EL (cell line): ENCODE measurements at places on chromosomes 6 and 20.

DNA sequence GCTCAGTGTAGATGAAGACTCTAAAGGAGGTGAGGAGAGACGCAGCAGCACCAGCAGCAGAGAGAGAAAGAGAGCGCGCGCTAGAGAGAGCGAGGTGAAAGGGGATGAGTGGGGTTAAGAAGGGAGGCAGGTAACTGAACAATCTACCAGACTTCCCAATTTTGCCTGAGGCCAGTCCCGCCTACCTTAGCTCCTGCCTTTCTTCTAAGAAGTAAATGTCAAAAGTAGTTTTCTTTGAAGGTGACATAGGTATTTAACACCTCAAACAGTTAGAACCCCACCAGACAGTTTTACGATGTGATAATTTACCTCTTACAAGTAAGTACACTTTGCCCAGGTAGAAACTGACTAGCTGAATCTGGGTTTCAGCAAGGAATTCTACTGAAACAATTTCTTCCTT, 132.0 kb upstream of the EEF1E1 start:
- no peak for DNase-seq

- peak; percentile 52 for DNase-seq
These were observed 49.2 kb downstream of the GMDS start for GRCh38 chr6:2196079-2196679.

- peak; percentile 7 for DNase-seq
These were observed 283.2 kb downstream of the GMDS start for GRCh38 chr6:1962201-1962600.

- no peak for DNase-seq
These were observed 1.9 kb downstream of the SSTR4 start for GRCh38 chr20:23037017-23037481.

- peak; percentile 92 for DNase-seq
These were observed 599 bp downstream of the EPM2A start for GRCh38 chr6:145734486-145735355.

GRCh38 chr6:145360865-145361264, 374.5 kb downstream of the EPM2A start:
- no peak for DNase-seq

DNA sequence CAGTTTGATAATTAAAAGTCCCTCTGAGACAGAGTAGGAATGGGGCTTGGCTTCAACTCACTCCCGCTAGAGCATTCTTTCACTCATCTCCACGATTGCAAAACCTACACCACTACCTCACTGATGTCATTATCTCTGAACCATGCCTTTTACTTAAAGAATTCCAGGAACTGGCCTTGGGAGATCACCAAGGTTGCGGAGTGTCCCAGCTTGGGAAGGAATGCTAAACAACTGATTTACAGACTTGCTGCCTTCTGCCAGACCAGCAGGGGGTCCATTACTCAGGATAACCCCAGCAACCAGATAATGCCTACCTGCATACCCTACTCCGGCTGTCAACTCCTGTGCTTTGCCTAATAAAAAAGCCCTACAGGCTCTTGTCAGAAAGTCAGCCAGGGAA, 102.2 kb upstream of the RALGAPA2 start:
- DNase-seq, result peak; percentile 3

GRCh38 chr6:98380589-98380988, 453.8 kb upstream of the POU3F2 start:
- DNase-seq, result no peak

- no peak for DNase-seq
These were observed 477.7 kb downstream of the TFAP2A start for GRCh38 chr6:9937031-9937763.

DNA sequence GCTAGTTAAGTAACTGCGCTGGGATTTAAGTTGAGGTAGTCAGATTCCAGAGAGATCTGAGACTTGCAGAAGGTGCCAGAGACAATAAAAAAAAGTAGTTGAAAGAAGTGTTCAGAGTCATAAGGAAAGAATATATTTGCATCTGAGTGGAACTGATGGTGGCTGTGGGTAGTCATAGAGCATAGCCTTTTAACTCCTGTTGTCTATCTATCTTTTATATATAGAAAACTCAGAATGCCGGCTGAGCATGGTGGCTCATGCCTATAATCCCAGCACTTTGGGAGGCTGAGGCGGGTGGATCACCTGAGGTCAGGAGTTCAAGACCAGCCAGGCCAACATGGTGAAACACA, 62.0 kb downstream of the CARMIL1 start:
- DNase-seq, result no peak

DNA sequence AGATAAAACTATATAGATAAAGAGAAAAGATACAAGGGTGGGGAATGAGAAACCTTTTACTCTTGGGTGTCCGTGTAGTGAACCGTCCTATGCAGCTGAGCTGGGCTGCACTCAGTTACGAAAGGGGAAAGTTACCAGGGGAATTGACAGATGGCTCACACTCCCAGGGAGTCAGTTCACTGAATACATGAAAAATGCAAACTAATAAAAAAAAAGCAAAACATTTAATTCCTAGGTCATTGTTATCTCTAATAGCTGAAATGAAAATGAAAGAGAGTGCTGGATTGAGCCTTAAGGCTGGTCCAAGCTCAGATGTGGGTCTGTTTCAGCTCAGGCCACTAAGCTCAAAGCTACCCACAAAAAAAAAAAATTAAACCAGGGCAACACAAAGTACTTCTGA, 138.0 kb downstream of the THBS2 start:
- no peak for DNase-seq

GRCh38 chr6:43205849-43206248, 23.4 kb downstream of the DNPH1 start:
- no peak for DNase-seq

DNA sequence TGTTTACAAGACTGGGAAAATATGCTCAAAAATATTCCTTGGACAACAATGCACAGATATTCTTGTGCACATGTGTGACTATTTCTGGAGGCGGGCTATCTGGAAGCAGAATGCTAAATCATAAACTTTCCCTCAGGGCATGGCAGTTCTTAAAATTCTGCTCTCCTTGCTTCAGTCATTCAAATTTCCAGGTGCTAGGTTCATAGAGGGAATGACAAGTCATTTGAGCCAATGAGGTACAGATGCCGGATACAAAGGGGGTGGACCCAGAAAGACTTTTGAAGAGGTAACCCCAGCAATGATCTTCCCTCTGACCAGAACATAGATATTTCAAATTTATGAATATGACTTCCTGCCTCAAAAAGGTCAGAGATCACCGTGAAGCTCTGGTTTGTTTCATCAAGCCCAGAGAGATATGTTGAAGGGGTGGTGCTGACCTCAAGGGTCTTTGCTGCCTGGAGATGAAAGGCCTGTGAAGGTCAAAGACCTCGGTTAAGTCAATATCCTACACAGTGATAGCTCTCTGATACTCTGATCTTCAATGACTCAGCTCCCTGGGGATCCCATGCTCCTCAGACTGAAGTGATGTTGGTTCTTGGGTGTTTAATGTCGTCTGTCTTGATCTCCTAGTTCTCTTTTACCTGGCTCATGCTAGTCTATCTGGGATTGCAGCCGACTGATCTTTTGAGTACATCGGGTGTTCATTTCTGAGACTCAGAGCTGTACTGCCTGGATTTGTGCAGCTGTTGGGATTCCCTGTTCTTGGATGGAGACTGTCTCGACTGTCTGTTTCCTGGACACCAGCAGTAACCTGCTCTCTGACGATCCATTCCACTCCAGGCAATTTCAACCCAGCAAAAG, 47.5 kb upstream of the TSHZ2 start:
- DNase-seq, result no peak

GRCh38 chr6:139514819-139515218, 140.4 kb upstream of the CITED2 start:
- DNase-seq, result no peak

DNA sequence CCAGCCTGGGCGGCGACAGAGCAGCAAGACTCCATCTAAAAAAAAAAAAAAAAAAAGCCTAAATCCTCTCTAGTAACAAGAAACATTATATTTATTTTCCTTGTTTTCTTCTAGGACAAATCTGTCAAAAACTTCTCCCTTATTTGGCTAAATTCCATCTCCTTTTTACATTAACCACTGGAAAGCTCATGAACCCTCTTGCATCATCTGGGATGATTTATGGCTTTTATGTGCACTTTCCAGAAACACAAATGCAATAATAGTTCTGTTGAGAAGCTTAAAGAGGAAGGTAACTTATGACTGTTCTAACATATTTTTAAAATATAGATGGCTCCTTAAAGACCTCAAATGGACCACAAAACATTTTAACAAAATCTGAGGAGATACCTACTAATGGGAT, 526.1 kb upstream of the SPTLC3 start:
- no peak for DNase-seq

GRCh38 chr6:112266331-112266730, 12.0 kb upstream of the LAMA4 start:
- no peak for DNase-seq

DNA sequence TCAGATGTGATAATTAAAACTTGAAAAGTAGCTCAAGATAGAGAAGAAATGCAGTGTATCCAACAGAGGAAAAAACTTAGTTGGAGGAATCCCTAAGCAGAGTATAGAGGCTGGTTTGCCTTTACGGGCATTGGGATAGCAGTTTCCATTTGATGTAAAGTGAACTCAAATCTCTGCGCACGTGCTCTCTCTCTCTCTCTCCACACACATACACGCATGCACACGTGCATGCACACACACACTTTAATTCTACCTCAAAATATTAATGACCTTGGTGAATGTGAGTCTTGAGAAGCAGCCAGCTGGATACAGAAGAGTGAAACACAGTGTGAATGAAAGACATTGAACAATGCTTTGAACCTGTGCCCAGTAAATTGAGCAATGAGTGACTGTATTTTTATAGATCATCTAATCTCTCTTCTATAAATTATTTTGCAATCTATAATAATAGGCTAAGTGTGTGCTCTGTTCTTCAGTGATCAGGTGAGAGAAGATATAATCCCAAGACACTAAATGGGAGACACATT, 247.7 kb upstream of the FAM83B start:
- no peak for DNase-seq

GRCh38 chr6:33952016-33952415, 148.2 kb upstream of the MLN start:
- DNase-seq, result no peak

- DNase-seq, result no peak
These were observed 80.6 kb downstream of the OTOR start for GRCh38 chr20:16828666-16829305.

GRCh38 chr20:1383623-1384404, 9.0 kb downstream of the FKBP1A start:
- no peak for DNase-seq

GRCh38 chr6:75752365-75752764, 3.3 kb downstream of the MYO6 start:
- peak; percentile 16 for DNase-seq

DNA sequence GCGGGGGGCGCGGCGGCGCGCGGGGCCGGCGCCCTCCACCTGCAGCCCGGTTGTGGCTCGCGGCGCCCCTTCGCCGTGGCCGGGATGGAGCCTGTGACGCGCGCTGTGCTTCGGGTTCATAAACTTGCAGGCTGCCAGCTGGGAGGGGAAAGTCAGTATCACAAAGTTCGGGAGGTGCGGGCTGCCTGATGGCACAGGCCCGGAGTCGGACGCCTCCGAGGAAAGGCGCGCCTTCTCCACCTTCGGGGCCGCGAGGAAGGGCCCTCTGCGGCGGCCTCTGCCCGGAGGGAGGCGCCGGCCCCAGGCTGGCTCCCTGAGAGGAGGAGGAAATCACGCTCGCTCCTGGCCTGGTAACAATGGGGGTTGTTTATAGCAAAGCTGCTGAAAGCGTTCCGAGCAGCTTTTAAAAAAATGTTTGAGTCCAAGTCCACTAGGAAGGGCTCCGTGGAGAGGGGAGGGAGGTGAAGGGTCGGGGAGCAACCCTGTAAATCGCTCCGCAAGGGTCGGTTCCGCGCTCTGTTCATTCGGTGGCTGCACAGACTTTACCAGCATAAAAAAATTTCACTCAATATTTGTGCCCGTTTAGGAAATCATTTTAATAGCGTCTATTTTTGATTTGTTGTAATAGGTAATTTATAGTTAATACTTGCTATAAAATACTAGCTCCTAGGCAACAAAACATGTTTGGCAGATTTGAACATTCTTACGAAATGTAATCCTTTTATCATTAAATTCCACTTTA, 1.0 kb downstream of the AFDN start:
- DNase-seq, result peak; percentile 49

- no peak for DNase-seq
These were observed 853 bp downstream of the SLC22A3 start for GRCh38 chr6:160349020-160349441.

DNA sequence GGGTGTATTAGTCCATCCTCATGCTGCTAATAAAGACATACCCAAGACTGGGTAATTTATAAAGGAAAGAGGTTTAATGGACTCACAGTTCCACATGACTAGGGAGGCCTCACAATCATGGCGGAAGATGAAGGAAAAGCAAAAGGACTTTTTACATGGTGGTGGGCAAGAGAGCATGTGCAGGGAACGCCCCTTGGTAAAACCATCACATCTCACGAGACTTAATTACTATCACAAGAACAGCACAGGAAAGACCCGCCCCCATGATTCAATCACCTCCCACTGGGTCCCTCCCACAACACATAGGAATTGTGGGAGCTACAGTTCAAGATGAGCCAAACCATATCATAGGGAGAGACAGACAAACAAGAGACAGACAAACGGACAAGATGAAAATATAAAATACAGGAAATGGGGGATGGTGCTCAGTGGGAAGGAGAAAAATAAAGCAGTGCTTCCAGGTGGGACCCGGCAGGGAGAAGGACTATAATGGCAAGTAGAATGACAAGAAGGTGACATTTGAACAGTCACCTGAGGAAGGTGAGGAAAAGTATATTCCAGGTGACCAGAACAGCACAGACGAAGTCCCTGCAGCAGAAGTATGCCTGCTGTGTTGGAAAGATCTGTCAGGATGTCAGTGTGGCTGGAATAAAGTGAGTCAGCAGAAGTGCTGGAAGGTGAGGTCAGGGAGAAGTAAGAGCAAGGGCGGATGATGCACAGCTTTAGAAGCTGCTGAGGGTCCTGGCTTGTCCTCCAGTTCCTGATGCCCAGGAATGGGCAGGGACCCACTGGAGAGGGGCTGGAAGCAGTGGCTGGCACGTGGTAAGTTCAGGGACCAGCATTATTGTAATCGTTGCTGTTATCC, 61.1 kb downstream of the SLC2A10 start:
- peak; percentile 10 for DNase-seq

DNA sequence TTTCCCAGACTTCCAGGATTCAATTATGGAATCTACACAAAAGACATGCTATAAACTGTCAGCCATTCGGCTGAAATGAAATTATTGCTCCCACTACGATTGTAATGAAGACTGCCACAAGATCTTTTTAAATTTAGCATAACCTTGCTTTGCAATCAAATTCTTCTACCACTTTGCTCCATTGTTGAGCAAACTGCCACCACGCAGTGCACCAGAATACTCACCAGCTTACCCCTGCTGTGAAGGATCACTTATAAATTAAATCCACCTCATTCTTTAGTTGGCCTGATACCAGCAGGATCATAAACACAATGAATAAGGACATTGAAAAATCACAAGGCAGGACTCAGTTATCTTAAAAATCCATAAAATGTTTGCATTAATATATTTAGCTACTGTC, 151.8 kb upstream of the PRND start:
- DNase-seq, result no peak

- DNase-seq, result peak; percentile 11
These were observed 25.4 kb downstream of the NDRG3 start for GRCh38 chr20:36720510-36720909.

DNA sequence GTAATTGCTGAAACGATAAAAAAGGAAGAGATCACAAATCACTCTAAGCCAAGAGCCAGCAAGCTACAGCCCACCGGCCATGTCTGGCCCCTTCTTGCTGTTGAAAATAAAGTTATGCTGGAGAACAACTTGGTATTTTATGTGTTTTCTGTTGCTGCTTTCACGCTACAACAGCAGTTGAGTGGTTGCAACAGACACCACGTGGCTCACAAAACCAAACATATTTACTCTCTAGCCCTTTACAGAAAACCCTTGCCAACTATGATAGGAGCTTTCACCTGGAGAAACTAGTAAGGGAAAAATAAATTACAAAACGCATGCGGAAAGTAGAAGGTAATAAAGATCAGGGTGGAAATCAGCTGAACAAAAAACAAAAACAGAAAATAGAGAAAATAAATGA, 41.1 kb upstream of the SLCO4A1 start:
- DNase-seq, result no peak
